ENCODE measurements at places on chromosomes 2 and 18. TPM values are rescaled to one million over a fixed set of nuclear protein-coding genes. Genes with fewer than 3 reads are reported as not detected.

- no peak for DNase-seq
Observed at GRCh38 chr2:112084689-112085374, 29.8 kb downstream of the TMEM87B start.

Gene MRPS5
- 30.4 TPM for total RNA-seq

Gene TEX51
- not detected for total RNA-seq

DNA sequence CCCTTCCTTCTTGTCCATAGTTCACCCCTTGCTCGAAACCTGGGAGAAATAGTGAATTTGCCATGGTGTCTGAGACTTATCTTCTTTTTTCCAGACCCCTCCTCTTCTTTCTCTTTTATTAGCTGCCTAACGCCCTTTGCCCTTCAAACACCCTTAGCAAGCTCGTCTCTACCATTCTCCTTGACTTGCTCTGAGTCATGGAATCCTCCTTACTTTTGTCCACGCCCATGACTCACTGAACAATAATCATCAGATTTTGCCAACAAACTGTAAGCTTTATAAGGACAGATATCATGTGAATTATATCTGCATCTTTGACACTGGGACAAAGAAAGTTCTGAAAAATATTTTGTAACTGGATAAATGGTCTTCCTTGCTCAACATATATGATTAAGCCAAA, 67.1 kb upstream of the CNTNAP5 start:
- no peak for DNase-seq

DNA sequence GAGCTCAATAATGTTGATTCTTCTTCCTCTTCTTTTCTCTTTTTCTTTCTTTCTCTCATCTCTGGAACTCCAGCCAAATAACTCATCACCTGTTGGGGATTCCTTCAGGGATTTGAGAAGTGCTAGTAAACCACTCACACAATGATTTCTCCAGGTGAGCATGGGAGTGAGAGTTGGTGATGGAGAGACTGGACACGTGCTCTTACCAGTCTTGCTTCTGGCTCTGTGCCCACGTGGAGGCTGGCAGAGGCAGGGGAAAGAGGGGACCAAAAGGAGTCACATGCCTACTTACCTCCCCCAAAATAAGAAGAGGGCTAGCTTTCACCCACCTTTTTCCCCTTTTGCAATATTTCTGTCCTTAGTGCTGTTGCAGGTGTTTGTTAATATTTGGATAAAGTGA, 28.6 kb upstream of the CCDC85A start:
- DNase-seq = no peak

- no peak for DNase-seq
Observed at GRCh38 chr2:134109725-134110124, 144.1 kb upstream of the MGAT5 start.

Gene GPR55
- total RNA-seq = under 0.01 TPM

DNA sequence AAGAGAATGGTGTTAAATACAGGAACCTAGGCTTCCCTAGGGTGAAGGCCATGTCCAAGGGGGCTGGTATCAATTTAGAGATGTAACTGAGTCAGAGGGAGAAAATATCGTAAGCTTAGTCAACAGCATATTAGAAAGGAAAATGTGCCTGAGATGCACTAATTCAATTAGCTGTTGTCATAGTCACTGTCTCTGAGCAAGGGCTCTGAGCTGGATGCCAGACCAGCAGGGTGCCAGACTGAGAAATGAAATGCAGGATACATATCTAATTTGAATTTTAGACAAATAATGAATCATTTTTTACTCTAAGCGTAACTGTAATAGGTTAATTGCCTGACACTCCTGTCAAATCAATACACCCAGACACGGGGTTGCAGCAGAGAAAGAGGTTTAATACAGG, 11.4 kb upstream of the SLC35F6 start:
- DNase-seq = no peak

GRCh38 chr2:68230241-68231060, 21.9 kb downstream of the PPP3R1 start:
- peak; percentile 46 for DNase-seq

GRCh38 chr18:12394428-12394827, 13.3 kb upstream of the PRELID3A start:
- DNase-seq = no peak

All from fibroblast of the aortic adventitia (primary cell).